Activated CD4-positive, alpha-beta memory T cell treated with anti-CD3 and anti-CD28 coated beads, Interleukin-2, amount 10 ng/mL, durations not matched to agents 7 days and 5 days (primary cell): ENCODE measurements at places on chromosomes 12 and 14. TPM values are rescaled to one million over a fixed set of nuclear protein-coding genes. Genes with fewer than 3 reads are reported as not detected.

DNA sequence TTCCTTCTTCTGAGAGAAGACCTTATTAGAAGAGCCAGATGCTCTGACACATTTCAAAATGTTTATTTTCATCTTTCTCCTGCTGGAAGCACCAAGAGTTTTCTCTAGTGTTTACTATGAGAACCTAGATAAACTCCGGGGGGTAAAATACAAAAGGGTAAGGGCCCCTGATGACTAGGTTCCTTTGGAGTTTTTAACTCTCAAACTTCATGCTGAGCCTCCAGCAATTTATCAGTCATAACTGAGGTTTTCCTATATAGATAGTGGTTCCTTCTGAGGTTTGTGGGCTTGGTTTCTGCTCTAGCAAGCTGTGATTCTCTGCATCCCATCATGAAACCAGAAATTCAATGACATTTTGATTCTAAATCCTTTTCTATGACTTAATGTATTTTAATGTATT, 210.9 kb downstream of the LRFN5 start:
- no peak for DNase-seq

DNA sequence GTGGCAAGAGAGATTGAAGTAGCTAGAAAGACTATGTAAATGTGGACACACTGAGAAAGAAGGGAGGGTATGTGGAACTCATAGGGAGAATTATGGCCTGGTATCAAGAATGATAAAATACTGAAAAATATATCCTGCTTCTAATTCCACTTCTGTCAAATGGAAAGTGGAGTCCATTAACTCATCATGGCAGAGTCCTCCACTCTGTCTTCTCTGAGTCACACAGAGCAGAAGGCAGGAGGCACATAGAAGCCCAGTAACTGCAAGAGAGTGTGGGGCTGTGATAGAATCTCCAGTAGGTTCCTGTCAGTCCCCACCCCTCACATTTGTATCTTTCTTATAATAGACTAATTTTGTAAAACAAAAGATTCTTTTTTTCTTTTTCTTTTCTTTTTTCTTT, 223.7 kb downstream of the AKAP6 start:
- DNase-seq = no peak

GRCh38 chr12:43123461-43123860, 428.5 kb downstream of the ADAMTS20 start:
- no peak for DNase-seq

DNA sequence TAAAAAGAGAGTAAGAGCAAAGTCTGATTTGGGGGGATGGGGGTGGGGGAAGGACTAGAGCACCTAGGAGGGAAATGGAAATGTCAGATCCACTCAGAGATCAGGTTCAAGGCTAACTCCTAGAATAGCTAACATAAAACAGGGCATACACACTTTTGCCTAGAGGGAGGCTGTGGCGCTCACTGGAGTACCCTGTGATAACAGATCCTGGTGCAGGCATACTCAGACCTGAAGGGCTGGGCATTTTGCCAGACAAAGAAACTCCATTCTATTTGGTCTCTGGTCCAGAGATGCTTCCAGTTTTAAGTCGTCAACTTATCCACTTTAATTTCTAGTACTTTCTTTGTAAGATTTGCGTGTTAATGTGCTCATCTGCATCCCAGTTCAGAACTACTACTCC, 5.8 kb downstream of the CTDSP2 start:
- DNase-seq = no peak

DNA sequence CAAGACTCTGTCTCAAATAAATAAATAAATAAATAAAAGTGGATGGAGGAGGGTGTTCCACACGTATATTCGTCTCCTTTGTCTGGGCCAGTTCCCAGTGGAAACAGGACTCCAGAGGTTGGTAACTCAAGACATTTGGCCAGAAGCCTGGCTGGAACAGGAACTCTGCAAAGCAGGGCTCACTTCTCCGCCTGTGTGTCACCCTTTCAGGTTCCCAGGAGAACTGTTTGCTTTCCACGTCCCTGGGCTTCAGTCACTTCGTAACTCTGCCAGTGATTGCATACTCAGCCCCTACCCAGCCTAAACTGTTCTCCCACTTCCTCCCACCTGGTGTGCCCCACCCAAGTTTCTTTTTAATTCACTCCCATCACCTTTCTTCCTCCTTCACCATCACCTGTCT, 7.0 kb upstream of the UBE2N start:
- no peak for DNase-seq

DNA sequence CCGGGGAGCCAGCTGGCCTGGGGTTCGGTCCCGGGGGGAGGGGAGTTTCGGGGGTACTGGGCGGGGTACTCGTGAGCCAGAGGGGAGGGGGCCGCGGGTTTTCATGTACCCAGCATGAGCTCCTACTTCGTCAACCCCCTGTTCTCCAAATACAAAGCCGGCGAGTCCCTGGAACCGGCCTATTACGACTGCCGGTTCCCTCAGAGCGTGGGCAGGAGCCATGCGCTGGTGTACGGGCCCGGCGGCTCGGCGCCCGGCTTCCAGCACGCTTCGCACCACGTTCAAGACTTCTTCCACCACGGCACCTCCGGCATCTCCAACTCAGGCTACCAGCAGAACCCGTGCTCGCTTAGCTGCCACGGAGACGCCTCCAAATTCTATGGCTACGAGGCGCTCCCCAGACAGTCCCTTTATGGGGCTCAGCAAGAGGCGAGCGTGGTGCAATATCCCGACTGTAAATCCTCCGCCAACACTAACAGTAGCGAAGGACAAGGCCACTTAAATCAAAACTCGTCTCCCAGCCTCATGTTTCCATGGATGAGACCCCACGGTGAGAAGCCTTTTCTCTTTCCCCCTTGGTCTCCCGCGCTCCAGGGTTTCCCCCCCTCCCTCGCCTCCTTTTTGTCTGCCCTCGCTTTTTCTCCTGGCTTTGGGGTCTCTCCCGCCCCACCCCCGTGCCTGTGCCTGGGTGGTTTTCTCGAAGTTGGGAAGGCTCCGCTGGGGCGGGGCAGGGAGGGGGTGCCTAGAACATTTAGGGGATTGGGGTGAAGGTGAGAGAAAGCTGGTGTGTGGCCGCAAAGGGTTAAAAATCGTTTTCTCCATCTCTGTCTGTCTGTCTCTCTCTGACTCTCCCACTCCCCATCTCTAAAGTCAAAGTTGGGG, 627 bp downstream of the HOXC8 start:
- no peak for DNase-seq

DNA sequence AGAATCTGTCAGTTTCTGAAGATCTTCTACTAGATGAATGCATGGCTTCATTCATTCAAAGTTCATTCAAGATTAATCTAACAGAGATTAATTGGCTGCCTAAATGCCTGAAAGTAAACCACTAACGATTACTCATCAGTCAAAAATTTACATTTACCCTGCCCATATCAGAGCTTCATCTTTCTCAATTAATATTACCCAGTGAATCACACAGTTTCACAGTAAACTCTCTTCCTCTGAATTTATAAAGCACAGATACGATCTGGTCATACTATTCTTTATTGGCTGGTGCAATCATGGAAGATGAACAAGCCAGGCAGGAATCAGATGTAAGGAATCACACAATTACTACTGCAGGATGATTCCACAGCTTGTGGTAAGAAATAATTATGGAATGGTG, 377.7 kb downstream of the SLC16A7 start:
- DNase-seq = no peak

GRCh38 chr14:32908196-32909084, 30.2 kb upstream of the NPAS3 start:
- DNase-seq = no peak

The LMO3 gene
- total RNA-seq = not detected
